ENCODE measurements at places on chromosomes 5 and 9. TPM values are rescaled to one million over a fixed set of nuclear protein-coding genes. Genes with fewer than 3 reads are reported as not detected.

Gene PCDHA10
- polyA plus RNA-seq, result 0.62 TPM

Gene ADGRV1
- 12.5 TPM for polyA plus RNA-seq

Gene TMC1
- 1.3 TPM for polyA plus RNA-seq

Gene GRIN1
- polyA plus RNA-seq, result not detected

Gene SHLD3
- 4.9 TPM for polyA plus RNA-seq

Gene EGFL7
- 38.8 TPM for polyA plus RNA-seq

Gene RHOBTB3
- polyA plus RNA-seq, result 78.0 TPM

Gene SNCAIP
- 26.1 TPM for polyA plus RNA-seq

Gene TAF1L
- 0.10 TPM for polyA plus RNA-seq

Gene KIF4B
- polyA plus RNA-seq, result 0.28 TPM

Gene C8G
- 0.42 TPM for polyA plus RNA-seq

Gene PCAT7
- polyA plus RNA-seq, result 0.40 TPM

Gene SPINK6
- polyA plus RNA-seq, result not detected

Gene TRAPPC13
- polyA plus RNA-seq, result 44.0 TPM
